ENCODE measurements at places on chromosomes 3 and 15.

- DNase-seq: no peak
These were observed 805 bp upstream of the TRPM7 start for GRCh38 chr15:50687302-50687902.

- peak; percentile 43 for DNase-seq
These were observed 8.7 kb downstream of the ATP8B4 start for GRCh38 chr15:50110285-50110684.

GRCh38 chr3:161208931-161209330, 12.2 kb upstream of the NMD3 start:
- DNase-seq: no peak

- no peak for DNase-seq
These were observed 267.3 kb downstream of the SHQ1 start for GRCh38 chr3:72580900-72581299.

DNA sequence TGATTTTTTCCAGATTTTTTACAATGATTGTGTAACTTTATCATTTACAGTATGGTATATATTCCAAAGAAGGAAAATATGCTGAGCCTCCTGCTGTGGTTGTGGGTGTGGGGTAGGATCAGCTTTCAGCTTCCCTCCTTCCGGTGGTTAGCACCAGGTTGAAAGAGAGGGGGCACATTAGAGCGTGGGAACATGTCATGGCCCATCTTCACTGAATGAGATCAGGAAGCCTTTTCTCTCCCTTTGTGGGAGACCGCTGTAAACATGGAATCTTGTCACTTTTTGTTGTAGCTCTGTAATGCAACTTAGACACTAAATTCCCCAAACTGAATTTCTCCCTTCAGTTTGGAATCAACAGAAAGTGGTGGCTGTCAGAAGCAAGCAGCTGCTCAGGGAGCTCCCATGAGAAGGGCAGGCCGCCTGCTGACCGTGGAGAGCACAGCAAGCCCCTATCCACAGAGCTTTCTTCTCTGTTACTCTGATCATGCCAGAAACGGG, 86.7 kb upstream of the LIMD1 start:
- DNase-seq: no peak
